GDM1 (cell line): ENCODE measurements at places on chromosomes 12 and 14.

DNA sequence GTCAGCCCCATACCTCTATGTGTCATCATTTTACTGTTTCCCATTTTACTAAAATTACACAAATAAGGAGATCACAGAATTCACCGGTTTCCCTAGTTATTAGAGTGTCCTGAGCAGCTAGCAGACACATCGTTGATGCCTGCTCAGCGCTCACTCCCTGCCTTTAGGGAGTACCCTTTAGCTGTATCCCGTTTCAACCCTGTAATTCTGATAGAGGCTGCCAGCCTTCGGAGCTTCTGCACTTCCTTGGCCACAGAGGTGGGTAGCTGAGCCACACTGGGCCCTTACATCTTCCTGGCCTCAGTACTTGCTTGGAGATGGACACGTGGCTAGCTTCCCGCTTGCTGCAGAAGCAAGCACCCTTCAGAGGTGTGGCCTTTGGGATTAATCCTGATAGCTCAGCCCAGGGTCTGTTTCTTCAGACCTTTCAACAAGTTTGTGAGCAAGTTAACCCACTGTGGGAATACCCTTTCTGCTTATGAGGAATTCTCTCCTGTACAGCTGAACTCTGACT, 14.3 kb upstream of the FBXW8 start:
- DNase-seq = no peak

- DNase-seq = peak; percentile 55
Measured at GRCh38 chr12:51028126-51028812, 2.1 kb upstream of the SLC11A2 start.

DNA sequence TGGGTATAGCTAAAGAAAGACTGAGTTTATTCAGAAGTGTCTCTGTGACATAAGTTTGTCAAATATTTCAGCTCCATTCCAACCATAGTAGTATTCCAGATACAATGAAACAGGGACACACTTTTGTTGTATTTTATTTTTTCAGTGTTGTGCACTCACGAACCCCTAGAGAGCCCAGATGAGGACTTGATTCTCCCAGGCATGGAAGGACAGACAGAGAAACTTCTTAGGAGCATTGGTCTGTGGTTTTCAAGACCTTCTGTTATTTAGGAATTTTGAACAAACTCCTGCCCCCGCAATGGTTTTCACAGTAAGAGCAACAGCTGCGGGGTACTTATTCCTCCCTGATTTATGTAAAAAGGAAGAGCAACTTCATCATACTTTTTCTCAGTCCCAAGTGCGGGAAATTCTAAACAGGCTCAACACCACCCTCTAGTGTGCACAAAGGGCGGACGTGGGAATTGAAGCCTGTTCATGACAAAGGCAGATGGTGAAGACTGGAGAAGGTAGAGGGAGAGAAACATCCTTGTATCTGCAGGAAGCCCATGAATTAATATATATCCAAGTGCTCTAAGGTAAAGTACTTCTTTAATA, 147.6 kb downstream of the PAH start:
- DNase-seq = peak; percentile 24

GRCh38 chr12:48263617-48264016, 60.5 kb upstream of the OR10AD1 start:
- peak; percentile 20 for DNase-seq

DNA sequence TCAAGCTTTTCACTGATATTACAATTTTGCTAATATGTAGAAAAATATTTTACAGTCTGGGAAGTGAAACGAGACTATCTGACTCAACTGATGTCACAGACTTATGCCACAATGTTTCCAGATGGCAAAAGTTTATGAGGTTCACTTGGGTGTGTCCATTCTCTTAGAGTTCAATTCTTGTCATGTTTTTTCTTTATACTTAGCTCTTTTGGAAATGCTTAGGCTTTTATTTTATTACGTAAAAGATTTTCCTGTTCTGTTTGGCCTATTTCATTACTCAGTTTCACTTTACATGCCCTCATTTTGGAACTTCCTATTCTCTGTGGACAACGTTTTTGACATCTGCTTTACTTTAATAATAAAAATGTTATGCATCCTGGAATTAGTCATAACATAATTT, 2.1 kb upstream of the PDZRN4 start:
- no peak for DNase-seq

DNA sequence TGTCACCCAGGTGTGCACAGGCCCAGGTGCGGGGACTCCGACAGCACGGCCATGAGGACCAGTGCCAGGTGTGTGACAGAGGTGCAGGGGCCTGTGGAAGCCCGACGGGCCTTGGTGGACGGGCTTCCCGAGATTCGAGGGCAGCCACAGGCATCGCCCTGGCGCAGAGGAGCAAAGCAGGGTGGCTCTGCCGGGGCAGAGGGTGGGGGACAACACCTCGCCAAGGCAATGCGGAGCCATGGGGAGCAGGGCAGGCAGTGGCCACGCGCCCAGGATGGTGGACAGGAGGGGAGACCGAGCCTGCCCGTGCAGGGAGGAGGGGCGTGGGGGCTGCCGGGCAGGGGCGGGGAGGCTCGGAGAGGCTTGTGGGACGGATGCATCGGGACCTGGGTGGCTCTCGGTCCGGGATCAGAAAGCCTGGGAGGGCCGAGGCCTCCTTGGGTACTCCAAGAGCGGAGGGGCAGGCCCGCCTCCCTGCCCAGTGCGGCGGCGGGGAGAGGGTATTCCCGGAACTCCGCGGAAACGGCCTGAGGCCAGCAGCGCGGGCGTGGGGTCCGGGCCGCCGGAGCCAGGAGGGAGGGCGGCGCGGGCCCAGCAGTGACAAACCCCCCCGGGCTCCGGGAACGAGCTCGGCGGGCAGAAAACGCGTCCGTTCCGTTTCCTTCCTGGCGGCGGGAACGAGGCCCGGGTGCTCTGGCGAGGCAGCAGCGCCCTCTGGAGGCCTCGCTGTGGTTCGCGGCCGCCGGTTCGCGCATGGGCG, 1.6 kb downstream of the TMEM121 start:
- DNase-seq = peak; percentile 69

DNA sequence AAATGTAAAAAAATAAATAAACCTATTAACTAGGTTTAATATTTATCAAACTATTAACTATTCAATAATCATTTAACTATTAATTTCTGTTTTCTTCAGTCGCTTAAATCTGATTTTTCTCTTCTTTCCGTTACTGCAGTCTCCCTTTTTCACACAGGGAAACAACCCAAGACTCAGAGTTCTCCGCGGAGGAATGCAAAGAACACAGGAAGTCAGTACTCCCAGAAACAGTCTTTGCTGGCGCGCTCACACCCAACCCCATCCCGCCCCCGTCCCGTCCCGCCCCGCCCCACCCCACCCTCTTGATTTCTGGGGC, 351 bp upstream of the METTL17 start:
- no peak for DNase-seq

DNA sequence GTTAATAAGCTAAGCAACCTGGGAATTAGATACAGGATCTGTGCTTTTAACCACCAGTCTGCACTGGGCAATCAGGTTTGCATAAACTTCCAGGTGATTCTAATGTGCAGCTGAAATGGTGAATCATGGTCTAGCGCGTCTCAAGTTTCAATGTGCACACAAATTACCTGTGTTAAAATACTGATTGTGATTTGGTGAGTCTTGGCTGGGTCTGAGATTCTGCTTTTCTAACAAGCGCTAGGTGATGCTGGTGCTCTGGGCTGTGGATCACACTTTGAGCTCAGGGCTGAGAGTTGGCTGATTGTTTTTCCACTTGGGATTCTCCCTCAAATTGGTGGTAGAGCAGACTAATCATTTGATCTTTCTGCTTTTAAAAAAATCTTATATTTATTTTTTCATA, 124.8 kb downstream of the C12orf75 start:
- DNase-seq = no peak

DNA sequence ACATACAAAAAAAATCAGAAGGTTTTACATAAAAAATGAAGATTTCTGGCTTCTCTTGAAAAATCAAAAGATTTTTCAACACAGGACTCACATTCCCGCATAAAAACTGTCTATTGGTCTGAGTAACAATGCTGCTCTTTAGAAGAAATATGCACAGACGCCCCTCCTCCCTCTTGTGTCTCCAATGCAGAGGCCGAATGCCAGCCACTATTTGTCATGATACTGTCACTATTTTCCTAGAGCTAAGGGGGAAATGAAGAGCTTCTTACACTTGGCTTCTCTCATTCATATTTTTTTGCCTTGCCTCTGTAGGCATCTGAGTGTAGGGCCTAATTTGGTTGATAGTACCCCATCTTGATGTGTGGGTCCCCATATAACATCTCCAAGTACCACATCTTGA, 98.0 kb downstream of the BBS10 start:
- DNase-seq = no peak

DNA sequence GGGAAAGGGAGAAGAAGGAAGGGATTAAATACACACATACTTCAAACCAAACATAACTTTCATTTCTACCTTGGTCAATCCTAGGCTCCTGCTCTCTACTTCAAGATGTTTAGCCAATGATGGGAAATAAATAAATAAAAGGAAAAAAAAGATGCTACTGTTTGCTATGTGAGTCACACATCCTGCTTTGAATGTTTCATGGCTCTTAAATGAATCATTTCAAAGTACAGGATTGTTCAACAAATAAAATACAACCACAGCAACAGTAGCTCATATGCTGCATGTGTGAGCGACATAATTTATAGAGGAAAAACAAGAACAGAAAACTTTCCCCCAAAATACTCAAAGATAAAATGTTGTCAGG, 54.3 kb upstream of the NPFF start:
- no peak for DNase-seq

DNA sequence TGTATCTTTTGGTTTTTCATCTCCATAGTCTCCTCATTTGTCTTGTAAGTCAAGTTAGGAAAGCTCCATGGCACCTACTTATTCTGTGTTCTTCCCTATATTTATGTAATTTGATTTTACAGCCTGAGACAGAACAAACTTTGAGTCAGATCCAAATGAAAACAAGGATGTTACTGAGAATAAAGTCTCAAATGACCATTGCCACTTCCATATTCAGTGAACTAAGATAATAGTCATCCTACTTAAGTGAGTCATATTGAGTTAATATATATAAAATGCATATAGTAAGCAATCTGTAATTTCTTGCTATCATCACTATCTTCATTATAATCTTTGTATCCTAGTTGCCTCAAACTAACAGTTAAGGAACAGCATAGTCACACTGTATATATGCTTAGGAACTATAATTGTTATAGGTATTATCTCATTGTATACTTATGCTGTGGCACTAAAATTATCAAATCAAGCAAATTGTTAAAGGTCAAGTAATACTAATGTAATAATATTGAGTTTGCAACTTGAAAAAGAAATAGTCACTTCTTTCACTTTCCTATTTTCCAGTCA, 30.8 kb downstream of the TMTC3 start:
- no peak for DNase-seq

DNA sequence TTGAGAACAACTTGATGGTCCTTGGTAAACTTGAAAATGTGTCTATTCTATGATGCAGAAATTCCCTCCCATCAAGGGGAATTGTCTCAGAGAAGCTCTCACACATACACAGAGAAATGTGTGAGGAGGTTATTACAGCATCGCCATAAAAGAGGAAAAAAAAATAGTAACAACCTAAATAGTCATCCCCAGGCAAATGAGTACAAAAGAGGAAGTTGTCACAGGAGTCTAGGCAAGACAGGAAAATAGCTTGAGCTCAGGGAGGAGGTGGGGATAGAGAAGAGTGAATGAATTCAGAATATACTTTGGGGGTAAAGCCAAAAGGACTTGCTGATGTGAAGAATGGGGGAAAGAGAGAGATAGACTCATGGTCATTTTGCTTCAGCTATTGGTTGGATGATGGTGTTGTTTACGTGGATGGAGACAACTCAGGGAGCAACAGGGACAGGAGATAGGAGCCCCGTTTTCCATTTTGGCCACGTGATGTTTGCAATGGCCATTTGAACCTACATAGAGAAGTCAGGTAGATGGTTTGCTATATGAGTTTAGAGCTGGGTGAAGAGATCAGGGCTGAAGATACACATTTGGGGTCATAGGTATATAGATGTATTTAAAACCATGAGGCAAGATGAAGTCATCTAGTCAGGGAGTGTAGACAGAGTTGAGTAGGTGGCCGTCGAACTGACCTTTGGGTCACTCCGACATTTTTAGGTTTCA, 20.3 kb downstream of the LRRC74A start:
- DNase-seq = peak; percentile 63

GRCh38 chr14:98477935-98478334, 794.1 kb downstream of the BCL11B start:
- no peak for DNase-seq
